ENCODE measurements at places on chromosomes 4 and X.

- no peak overlapping the region for H3K4me3 ChIP-seq
- no peak for DNase-seq
- peaks cover 21% of the 10 kb centered on the region for H3K4me1 ChIP-seq
- no peak overlapping the region for H3K27ac ChIP-seq
Observed at GRCh38 chrX:1597345-1598020, 6.1 kb downstream of the AKAP17A start.

- no peaks in the 10 kb centered on the region for H3K36me3 ChIP-seq
- no peak overlapping the region for H3K27ac ChIP-seq
- no peak overlapping the region for H3K4me3 ChIP-seq
- no peak for DNase-seq
- peaks cover 4% of the 10 kb centered on the region for H3K27me3 ChIP-seq
- no peaks in the 10 kb centered on the region for H3K4me1 ChIP-seq
Observed at GRCh38 chrX:54745676-54746075, 52.4 kb downstream of the ITIH6 start.

DNA sequence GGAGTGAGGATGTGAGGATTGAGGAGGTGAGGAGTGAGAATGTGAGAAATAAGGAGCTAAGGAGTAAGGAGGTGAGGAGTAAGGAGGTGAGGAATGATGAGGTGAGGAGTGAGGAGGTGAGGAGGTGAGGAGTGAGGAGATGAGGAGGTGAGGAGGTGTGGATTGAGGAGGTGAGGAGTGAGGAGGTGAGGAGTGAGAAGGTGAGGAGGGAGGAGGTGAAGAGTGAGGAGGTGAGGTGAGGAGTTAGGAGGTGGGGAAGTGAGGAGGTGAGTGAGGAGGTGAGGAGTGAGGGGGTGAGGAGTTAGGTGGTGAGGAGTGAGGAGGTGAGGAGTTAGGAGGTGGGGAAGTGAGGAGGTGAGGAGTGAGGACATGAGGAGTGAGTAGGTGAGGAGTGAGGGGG, 74.8 kb upstream of the MXD4 start:
- no peaks in the 10 kb centered on the region for H3K4me1 ChIP-seq
- H3K4me3 ChIP-seq = no peak overlapping the region
- H3K36me3 ChIP-seq = no peaks in the 10 kb centered on the region

DNA sequence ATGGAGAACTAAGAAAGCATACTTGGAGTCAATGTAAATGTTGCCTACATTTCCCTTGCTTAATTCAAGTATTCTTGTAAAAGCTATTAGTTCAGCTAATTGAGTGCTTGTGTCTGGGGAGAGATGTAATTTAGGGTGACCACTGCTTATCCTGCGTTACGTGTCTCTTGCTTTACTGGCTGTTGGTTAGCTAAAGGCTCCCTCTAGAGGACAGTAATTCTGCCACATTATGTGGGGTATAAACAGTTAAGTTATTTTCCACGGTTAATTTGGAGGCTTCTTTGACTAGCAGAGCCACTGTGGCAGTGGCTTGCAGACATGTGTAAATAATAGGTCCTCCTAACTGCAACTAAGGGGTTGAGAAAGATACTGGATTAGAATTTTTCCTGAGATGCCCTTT, 25.3 kb upstream of the NAF1 start:
- no peak for DNase-seq
- H3K4me3 ChIP-seq = no peak overlapping the region
- no peaks in the 10 kb centered on the region for H3K4me1 ChIP-seq
- peaks cover 23% of the 10 kb centered on the region for H3K36me3 ChIP-seq
- H3K27ac ChIP-seq = no peak overlapping the region

DNA sequence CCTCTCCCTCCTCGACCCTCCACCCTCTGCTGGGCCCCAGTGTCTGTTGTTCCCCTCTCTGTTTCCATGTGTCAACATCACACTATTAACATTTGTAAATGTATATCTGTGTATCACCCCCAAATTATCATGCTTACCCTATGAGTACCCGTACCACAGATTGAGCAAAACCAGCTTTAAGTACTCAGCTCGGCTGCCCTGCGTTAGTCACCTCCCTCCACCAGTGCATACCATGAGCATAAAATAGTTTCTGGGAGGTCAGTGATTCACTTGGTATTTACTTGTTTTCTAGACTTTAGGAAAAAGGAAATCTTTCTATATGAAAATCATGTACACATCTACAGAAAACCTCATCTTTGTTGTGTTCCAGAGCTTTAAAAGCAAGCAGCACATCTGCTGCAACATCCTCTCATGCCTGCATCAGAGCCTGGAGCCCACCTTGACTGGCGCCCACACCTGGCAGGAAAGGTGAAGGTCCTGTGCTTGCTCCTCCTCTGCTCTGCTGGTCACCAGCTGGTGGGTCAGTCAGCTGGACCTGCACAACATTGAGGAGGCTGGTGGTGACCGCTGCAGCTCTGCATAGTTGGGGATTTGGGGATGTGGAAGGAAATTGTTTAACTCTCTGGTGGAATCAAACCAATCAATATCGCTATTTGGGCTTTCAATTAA, 214.4 kb upstream of the KLF3 start:
- no peak for DNase-seq
- H3K27ac ChIP-seq = no peak overlapping the region
- H3K36me3 ChIP-seq = no peaks in the 10 kb centered on the region
- no peaks in the 10 kb centered on the region for H3K4me1 ChIP-seq
- no peak overlapping the region for H3K4me3 ChIP-seq

GRCh38 chr4:157978680-157979361, 194.0 kb downstream of the GASK1B start:
- H3K36me3 ChIP-seq = no peaks in the 10 kb centered on the region
- H3K4me3 ChIP-seq = no peak overlapping the region
- H3K27ac ChIP-seq = no peak overlapping the region
- peaks cover 6% of the 10 kb centered on the region for H3K27me3 ChIP-seq
- DNase-seq = peak; percentile 8

DNA sequence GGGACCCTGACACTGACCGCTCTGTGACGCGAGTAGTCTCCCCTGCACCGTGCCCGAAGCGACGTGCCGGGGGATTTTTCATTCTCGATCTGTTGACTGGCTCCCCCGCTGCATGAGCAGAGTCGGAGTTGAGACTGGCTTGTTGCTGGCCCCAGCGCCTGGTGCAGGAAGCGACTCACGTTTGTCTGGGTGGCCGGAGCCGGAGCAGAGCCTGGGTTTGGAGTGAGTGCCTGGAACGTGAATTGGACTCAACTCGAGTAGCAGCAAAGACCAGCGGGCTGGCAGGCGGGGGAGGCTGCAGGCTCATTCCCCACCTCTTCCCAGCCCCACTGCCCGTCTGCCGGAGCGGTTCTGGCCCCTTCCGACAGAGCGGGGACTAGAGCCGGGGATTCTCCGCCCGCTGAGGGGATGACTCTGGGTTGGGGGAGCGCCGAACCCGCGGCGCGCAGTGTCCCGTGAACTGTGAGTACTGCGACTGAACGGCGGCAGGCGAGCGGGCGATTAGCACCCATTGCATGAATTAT, 554 bp downstream of the PCDH7 start:
- DNase-seq = no peak
- H3K27me3 ChIP-seq = peaks cover 66% of the 10 kb centered on the region
- H3K4me3 ChIP-seq = no peak overlapping the region
- H3K36me3 ChIP-seq = peaks cover 7% of the 10 kb centered on the region
- H3K27ac ChIP-seq = no peak overlapping the region

GRCh38 chrX:40343319-40343718, 237.5 kb upstream of the ATP6AP2 start:
- H3K27me3 ChIP-seq = peaks cover 7% of the 10 kb centered on the region
- no peak overlapping the region for H3K27ac ChIP-seq
- H3K36me3 ChIP-seq = no peaks in the 10 kb centered on the region
- no peak overlapping the region for H3K4me3 ChIP-seq
- DNase-seq = no peak

GRCh38 chr4:102819588-102820365, 7.6 kb downstream of the UBE2D3 start:
- H3K36me3 ChIP-seq = peaks cover 7% of the 10 kb centered on the region
- H3K4me3 ChIP-seq = no peak overlapping the region
- no peak for DNase-seq
- H3K4me1 ChIP-seq = peaks cover 85% of the 10 kb centered on the region

DNA sequence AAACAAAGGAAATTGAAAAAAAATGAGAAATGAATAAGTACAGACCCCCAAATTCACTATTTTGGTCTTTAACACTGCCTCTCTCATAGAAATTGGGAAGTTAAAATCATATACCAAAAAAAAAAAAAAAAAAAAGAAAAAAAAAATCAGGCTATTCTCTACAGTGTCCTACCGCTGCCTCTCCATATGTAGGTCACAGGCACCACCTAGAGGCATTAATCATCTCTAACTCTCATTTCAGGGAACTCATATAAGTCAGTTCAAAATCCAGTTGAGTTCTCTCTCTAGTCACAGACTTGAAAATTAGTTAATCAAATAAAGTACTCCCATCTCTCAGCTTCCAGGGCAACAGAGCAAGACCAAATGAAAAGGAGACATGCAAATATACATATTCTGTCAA, 47.9 kb downstream of the COX18 start:
- H3K4me1 ChIP-seq = peaks cover 6% of the 10 kb centered on the region
- peaks cover 7% of the 10 kb centered on the region for H3K27me3 ChIP-seq
- H3K36me3 ChIP-seq = no peaks in the 10 kb centered on the region
- DNase-seq = no peak
- H3K27ac ChIP-seq = no peak overlapping the region

GRCh38 chr4:177489471-177490246, 47.4 kb upstream of the AGA start:
- H3K27me3 ChIP-seq = no peaks in the 10 kb centered on the region
- DNase-seq = no peak
- H3K27ac ChIP-seq = no peak overlapping the region
- H3K36me3 ChIP-seq = no peaks in the 10 kb centered on the region

GRCh38 chr4:174613979-174614378, 91.7 kb upstream of the HPGD start:
- no peak overlapping the region for H3K27ac ChIP-seq
- H3K4me1 ChIP-seq = no peaks in the 10 kb centered on the region
- peaks cover 6% of the 10 kb centered on the region for H3K27me3 ChIP-seq
- no peak for DNase-seq

DNA sequence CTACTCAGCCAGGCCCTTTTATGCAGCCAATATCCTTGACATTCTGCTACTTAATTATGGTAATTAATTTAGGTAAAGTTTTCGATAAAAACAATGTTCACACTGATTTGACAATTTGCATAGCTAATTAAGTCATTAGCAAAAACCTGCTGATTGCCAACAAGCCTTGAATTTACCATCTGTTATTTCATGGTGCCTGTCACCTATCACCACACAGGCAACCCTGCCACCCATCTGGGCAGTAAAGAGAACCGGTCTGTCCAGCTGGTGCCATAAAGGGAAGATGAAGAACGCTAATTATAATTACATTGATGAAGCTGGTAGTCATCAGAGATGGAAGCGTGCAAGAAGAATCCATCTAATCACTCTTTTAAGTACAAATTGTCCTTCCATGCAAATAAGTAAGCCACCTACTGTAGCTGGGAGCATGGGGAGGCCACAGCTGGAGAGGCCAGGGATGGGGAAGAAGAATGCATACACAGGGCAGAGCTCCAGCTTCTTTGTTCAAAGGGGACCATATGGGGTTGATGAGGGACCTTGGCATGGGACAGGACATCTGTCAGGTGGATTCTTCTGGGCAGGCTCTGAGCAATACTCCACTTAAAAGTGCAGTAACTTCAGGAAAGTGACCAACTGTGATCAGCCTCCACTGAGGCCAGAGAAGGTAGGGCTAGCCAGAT, 277.3 kb upstream of the TAPT1 start:
- H3K4me1 ChIP-seq = no peaks in the 10 kb centered on the region
- H3K27me3 ChIP-seq = no peaks in the 10 kb centered on the region
- no peak for DNase-seq
- no peak overlapping the region for H3K4me3 ChIP-seq
- H3K27ac ChIP-seq = no peak overlapping the region
- no peaks in the 10 kb centered on the region for H3K36me3 ChIP-seq

DNA sequence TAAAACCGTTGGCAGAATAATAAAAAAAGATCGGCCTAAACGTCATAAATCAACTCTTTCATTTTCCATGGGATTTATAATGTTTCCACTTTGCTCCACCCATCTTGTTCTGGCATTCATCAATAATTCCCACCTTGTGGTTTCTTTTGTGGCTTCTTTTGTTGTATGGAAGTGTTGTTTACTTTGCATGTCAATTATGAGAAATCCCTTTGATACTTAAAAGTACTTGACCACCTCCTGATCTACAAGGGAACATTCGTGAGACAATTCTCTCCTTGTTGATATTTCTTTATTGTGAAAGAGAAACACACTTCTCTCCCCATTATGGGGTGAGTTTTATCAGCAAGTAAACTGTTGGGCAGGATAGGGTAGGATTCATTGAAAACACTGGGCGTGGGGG, 2.8 kb downstream of the AMELX start:
- no peak overlapping the region for H3K4me3 ChIP-seq
- no peaks in the 10 kb centered on the region for H3K4me1 ChIP-seq
- no peaks in the 10 kb centered on the region for H3K36me3 ChIP-seq
- H3K27ac ChIP-seq = no peak overlapping the region

- DNase-seq = no peak
- H3K4me3 ChIP-seq = no peak overlapping the region
- H3K4me1 ChIP-seq = peaks cover 7% of the 10 kb centered on the region
- H3K27ac ChIP-seq = no peak overlapping the region
Observed at GRCh38 chr4:38946919-38947318, 79.3 kb downstream of the FAM114A1 start.

GRCh38 chr4:23788460-23788859, 101.4 kb downstream of the PPARGC1A start:
- no peak overlapping the region for H3K4me3 ChIP-seq
- H3K36me3 ChIP-seq = no peaks in the 10 kb centered on the region
- no peak for DNase-seq
- no peaks in the 10 kb centered on the region for H3K27me3 ChIP-seq
- H3K27ac ChIP-seq = no peak overlapping the region

DNA sequence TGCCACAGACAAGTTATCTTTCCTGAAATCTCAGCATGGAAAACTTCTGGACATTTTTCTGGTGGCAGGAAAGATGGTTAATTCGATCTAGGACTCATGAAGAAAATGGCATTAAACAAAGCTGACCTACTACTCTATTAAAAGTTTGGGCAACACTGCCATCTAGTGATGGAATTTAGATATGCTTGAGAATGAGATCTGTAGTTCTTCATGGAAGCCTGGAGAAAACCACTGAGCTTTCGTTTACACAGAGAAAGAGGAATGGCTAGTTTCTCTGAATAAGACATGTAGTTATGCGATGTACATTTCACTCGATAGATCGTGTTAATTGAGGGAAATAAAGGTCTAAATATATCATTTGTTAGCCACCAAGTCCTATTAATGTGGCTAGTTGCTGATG, 51.7 kb upstream of the CHRDL1 start:
- H3K4me1 ChIP-seq = no peaks in the 10 kb centered on the region
- peak; percentile 29 for DNase-seq
- no peak overlapping the region for H3K27ac ChIP-seq
- H3K36me3 ChIP-seq = no peaks in the 10 kb centered on the region
- H3K27me3 ChIP-seq = peaks cover 3% of the 10 kb centered on the region

DNA sequence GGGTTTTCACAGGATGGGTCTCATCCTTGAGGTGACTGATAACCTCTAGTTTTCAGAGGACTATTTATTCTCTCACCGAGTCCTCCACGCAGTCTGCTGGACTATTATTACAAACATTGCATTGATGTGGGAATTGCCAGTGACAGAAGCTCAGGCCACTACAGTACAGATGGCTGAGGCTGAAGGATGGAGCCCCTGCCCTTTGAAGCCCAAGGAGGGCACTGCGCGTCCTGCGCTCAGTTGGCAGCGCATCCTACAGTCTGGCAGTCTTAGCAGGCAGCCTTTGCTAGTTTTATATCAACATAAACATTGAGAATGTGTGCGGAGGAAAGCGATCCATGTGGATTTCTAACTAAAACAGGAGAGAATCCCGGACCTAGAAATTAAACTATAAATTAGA, 1.5 kb upstream of the RELL1 start:
- peaks cover 8% of the 10 kb centered on the region for H3K36me3 ChIP-seq
- DNase-seq = no peak
- no peak overlapping the region for H3K27ac ChIP-seq

GRCh38 chrX:79259073-79259689, 108.0 kb downstream of the ITM2A start:
- H3K27me3 ChIP-seq = no peaks in the 10 kb centered on the region
- peak; percentile 70 for DNase-seq
- H3K27ac ChIP-seq = peak overlapping the region; percentile 66
- H3K4me1 ChIP-seq = peaks cover 36% of the 10 kb centered on the region

All from naive B cell (primary cell).